ENCODE measurements at places on chromosomes 3 and 15. TPM values are rescaled to one million over a fixed set of nuclear protein-coding genes. Genes with fewer than 3 reads are reported as not detected.

The TEX55 gene
- total RNA-seq = 0.70 TPM

The CD47 gene
- 29.5 TPM for total RNA-seq

The CFAP91 gene
- not detected for total RNA-seq

The FSTL1 gene
- total RNA-seq = 12.5 TPM

The GP5 gene
- 0.46 TPM for total RNA-seq

The ZNF621 gene
- 22.5 TPM for total RNA-seq

The CYP8B1 gene
- 1.7 TPM for total RNA-seq

The LARP6 gene
- 22.5 TPM for total RNA-seq

The FBLN2 gene
- total RNA-seq = 2.1 TPM

The DNAJC19 gene
- 28.1 TPM for total RNA-seq

Data from motor neuron (in vitro differentiated cells).